EH (cell line): ENCODE measurements at places on chromosomes 16 and 17.

GRCh38 chr16:53501216-53501859, 1.7 kb downstream of the AKTIP start:
- DNase-seq = peak; percentile 13

DNA sequence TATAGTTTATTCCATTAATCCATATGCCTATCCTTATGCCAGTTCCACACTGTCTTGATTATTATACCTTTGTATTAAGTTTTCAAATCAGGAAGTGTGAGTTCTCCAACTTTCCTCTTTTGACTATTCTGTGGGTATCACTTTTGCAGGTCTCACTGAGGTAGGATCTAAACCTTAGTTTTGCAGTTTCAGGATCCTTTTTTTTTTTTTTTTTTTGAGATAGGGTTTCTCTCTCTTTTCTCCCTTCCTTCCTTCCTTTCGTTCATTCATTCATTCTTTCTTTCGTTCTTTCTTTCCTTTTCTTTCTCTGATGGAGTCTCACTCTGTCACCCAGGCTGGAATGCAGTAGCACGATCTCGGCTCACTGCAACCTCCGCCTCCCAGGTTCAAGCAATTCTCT, 71.6 kb downstream of the CHD9 start:
- no peak for DNase-seq

- peak; percentile 91 for DNase-seq
Measured at GRCh38 chr17:61218438-61218837, 181.2 kb upstream of the TBX2 start.

DNA sequence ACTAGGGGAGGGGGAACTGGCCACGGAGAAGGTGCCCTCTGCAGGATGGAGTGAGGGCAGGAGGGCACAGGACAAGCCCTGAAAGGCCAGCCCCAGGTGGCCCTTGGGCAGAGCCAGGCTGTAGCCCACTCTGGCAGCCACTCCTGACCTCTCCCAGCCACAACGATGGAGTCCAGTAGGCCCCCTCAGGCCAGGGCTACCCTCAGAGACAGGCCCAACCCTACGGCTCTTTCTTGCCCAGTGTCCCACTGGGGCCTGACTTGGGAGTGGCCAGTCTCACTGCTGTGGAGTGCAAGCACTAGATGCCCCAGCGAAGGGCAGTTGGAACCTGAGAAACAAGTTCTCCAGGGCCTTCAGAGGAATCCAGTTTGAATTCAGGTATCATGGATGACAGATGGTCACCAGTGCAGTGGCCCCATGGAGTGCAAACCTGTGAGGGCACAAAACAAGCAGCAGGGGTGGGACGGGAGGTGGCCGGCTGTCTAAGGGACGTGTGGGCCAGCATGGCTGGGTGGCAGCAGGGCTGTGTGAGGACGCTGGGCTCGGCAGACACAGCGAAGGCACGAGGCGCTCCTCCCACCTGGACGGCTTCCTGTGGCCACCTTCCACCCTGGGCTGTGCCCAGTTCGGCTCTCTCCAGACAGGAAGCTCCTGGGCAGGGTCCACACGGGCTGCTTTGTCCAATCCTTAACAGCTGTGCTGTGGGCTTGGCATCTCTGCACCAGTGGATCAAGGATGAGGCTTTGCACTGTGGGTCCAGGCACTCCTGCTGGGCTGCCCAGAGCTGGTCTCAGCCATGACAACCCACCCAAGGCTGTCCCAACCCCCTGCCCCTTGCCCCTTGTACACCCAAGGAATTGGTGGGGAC, 72.1 kb downstream of the AMFR start:
- no peak for DNase-seq

DNA sequence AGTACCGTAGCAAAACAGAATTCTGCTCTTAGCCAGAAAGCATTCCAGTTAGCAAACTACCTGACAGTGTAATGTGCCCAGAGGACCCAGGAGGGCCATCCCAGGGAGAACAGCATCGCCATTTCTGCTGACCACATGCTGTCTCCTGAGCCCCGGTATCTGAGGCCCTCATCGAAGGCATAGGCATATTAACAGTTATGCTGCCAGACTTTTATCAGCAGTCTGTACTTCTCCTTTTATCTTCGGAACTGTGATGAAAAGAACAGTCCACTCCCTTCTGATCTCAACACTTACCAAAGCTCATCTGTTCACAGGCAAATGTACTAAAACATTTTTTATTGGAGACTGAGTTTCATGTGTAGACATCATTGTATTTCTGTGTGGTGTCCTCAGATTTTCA, 236.4 kb downstream of the PRKCA start:
- DNase-seq = no peak

DNA sequence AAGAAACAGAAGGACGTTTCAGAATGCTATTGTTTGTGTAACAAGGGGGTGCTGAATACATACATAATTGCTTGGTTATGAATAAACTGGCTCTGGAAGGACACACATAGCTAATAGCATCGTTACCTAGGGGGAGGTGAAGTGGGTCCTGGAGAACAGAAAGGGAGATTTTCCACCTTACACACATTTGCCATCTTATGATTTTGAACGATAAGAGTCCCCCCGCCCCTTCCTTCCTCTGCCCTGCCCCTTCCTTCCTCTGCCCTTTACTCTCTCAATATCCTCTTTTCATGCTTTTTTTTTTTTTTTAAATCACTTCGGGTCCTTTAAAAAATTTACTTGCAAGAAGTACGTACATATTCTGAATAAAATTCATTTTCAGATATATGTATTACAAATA, 902 bp upstream of the DHRS7B start:
- DNase-seq = no peak

- DNase-seq = no peak
Measured at GRCh38 chr16:86498155-86498670, 12.1 kb upstream of the FOXF1 start.

DNA sequence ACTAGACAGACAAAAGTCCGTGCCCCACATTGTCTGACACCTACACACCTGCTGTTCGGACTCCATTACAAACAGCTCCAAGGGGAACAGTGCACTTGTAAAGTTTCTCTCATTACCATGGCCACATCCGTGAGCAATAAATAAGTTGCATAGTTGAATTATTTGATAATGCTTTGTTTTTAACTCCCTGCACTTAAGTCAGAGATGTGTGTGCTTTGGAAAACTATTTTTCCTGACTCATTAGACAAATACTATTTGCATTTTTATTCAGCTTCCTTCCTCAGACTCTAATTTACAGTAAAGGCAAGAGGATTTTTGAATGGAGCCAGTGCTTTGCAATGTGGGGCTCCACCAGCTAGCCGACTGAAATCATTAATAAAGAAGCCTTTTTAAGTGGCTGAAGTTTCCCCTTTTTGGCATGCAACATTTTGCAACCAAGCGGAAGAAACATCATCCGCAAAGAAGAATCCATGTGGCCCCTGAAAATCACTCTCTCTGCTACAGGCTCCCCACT, 6.5 kb upstream of the CCL2 start:
- DNase-seq = peak; percentile 94

DNA sequence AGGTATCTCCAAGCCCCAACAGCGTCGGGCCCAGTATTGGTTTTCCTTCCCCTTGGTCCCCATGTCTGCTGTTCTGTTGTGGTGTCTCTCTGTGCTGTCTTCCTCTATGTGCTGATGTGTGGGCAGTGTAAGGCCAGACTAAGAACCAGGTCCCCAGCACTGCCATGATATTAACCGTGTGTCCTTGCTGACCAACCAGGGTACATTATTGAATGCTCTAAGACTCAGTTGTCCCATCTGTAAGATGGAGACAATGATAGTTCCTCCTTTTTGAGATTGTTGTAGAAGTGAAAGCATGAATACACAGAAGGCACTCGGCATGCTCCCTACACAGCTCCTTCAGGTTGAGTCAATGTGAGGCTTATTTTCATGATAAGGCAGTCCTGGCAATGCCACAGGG, 20.6 kb downstream of the AOC3 start:
- DNase-seq = no peak

GRCh38 chr17:52790359-52790955, 631.9 kb upstream of the CA10 start:
- no peak for DNase-seq
